ENCODE measurements at places on chromosomes 2 and 18.
A peak's percentile ranks its signal among the peaks of the same experiment; 100 is the strongest.

DNA sequence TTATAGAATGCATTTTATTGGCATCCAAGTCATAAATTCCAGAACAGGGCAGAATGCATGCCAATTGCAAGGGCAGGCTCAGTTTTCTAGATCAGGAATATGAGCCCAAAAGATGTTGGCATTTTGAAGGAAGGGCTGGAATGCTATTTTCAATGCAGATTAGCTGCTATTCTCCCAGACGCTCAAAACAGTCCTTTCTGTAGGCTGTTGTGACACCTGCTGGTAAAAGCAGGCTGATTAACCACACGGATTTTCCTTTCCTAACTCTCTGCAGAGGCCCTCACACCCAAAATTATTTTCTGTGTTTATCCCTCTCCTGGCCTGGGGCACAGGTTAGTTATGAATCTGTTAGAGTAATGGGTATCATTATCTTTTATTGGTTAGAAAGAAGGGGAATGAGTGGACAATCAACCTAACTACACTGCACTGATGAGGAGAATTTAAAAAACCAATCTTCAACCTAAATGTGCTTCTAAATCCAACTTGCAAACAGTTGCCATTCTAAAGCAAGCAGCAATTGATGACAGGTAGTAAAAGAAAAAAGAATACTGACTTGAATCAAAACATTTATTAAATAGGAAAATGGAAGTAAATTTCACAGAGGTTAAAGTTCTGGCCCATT, 94.0 kb downstream of the PLA2R1 start:
- DNase-seq, result peak; percentile 41

GRCh38 chr2:24012521-24013188, 2.8 kb downstream of the MFSD2B start:
- DNase-seq, result no peak

- no peak for DNase-seq
These were observed 402.4 kb upstream of the LRRTM1 start for GRCh38 chr2:80706951-80707350.

DNA sequence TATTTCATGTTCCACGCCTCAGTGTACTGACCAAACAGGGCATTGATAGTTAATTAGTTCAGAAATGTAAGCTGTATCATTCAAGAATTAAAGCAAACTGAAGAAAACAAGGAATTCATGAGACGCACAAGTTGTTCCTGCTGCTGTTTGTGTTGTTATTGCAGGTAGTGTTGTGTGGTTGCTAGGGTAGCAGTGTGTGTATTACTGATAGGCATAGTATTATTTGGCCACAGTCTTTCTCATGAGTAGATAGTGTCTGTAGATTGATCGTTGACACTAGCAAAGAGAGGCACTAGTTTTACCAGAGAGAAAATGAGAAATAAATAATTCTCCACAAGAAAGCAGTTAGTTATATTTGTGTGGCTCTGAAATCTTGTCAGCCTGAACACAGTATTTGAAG, 548.6 kb downstream of the LRP1B start:
- DNase-seq, result no peak

DNA sequence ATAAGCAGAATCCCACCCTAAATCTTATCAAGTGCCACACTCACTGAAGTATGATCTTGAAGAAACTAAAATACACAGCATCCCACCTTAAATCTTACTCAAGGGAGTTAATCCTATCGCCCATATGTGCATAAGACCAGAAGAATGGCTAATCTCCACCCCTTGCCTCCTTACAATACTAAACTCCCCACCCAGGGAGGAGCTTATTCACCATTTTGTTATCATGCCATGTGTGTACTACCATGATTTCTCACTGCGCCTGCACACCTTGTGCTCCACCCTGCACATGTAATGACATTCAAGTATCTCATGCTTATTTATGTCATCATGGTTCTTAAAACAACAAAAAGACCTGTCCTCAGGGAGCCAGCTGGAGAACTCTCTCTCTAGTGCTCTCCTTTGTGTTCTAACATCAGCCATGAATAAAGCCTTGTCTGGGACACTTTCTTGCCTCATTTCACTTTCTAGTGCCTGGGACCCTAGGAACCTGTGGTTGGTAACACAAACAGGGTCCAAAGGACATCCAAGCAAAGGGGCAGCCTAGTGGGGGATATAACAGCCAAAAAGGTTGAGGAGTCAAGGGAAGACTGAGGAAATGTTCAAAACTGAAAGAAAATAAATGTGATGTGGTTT, 87.4 kb downstream of the SLC66A3 start:
- DNase-seq, result no peak

- DNase-seq, result no peak
These were observed 40.2 kb downstream of the HDAC4 start for GRCh38 chr2:239360421-239361310.

GRCh38 chr2:241218131-241219029, 29.9 kb downstream of the ANO7 start:
- DNase-seq, result peak; percentile 57

GRCh38 chr2:64192125-64192479, 47.9 kb upstream of the PELI1 start:
- DNase-seq, result no peak

GRCh38 chr2:66694087-66694860, 259.3 kb downstream of the MEIS1 start:
- no peak for DNase-seq

DNA sequence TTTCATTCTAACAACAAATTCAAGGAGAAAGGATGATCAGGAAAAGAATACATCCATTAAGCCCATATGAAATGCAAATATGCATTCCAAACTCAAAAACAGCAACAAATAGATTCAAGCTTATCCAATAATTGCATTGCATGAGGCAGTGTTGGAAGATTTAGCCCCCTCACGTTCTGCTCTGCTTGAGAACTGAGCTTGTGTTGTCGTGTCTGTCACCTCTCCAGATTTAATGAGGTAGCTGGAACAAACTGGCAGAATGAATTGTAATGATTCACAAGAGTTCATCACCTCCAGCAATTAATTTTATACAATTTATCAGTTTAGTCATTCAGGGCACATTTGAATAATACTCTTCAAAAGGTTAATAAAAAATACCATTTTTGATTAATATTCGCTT, 54.8 kb downstream of the AP1S3 start:
- no peak for DNase-seq

GRCh38 chr2:74029714-74030397, 45.1 kb downstream of the TET3 start:
- no peak for DNase-seq

DNA sequence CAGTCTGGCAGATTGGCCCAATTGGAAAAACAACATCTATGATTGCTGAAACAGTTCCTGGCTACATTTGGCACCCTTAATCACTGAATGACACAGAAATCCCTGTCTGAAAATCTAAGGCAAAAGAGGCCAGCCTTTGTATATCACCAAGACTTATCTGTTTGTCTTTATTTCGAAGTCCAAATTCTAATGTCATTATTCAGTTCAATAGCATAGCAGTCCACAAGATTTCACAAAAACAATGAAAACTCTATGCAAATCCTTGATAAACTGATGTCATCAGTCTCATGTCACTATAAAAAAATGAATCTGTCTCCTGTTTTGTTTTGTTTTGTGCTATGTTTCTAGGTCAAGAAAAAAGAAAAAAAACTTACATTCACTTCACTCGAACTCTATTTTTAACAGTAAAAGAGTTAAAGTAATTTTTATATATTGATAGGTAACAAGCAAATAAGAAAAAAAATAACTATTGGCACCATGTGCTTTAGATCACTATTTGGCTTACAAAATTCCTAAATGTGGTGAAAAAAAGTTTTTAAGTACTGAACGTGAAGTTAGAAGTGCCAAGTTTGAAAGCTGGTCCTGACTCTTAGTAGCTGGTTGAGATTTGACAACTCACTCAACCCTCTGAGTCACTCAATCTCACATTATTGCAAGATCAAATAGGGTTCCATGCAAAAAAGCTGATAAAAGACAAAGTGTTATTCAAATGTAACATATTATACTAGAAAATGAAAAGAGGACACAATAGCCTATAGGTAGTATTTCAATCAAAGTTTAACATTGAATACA, 359.3 kb downstream of the IRS1 start:
- no peak for DNase-seq

- DNase-seq, result no peak
These were observed 249.3 kb upstream of the FSHR start for GRCh38 chr2:49403637-49404036.

DNA sequence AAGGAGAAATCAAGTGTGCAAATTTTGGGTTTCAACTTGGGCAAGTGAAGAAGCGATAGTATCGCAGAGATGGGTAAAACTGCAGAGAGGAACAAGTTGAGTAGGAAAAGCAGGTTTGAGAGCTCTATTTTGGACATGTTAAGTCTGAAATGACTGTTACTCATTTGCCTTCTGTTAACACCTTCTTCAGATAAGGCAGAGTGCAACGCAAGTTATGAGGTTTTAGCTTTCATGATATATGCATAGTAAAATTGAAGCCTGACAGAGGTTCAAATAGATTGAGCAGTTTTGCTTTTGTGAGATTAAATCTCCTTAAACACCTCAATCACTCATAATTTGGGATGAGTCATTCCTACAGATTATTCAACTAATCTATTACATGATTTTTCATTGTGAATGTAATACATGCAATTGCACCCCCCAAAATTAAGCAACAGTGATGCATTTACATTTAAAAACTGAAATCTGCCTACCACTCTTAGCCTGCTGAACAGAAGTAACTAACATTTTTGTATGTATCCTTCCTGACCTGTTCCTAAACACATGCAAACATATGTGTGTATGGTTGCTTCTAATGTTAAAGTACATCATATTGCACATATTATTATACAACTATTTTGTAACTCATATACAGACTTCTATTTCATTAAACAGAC, 575.4 kb downstream of the ARHGAP15 start:
- no peak for DNase-seq

DNA sequence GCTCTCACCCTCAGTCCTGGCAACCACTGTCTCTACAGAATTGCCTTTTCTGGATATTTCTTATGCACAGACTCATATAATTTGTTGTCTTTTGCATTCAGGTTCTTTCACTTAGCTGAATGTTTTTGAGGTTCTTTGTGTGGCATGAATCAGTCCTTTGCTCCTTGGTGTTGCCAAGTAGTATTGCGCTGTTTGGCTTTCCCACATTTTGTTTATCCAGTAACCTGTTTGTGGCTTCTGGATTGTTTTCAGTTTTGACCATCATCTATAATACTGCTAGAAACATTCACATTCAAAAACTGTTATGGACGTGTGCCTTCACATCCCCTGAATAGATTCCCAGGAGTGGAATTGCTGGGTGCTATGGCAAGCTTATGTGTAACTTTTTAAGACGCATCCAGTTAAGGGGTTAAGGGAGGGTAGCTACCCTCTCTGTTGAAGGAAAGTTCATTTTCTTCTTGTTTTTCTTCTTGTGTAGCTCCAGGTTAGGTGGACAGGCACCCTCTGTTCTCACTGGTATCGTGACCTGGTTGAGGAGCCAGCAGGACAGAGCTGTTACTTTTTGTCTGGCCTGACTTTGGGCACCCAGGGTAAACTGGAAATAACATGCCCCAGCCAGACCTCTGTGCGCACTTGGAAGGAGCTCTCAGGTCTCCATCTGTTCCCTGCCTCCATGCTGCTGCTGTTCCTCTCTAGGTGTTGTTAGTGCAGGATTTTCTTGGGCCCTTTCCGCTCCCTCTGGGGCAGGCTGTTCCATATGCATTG, 29.6 kb downstream of the ARHGAP25 start:
- DNase-seq, result no peak

GRCh38 chr2:150159300-150159699, 328.2 kb downstream of the RND3 start:
- no peak for DNase-seq

DNA sequence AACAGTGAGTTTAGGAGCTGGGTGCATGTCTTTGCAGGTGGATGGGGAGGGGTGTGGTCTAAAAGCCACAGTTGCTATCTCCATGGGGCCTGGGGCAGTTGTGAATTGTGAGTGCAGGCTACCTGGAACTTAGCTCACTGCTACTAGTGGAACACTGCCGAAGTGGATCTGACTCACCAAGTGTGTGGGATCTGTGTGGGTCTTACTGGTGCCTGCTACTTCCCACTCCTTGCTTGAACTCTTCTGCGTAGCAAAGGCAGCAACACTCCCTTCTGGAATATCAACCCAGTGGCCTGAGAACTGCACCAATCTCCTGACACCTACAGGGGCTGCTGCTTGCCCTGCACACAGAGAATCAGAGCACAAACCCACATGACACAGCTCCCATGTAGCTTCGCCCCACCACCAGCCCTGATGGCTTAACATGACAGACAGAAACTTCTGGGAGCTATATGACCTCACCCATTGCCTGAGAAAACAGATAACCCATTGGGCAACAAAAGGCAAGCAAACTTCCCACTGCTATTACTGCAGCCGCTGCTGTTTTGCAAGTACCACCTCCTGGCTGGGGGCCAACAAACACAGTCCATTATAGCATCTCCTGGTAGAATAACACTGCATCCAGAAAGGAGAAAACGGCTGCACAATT, 455.1 kb upstream of the DDX18 start:
- no peak for DNase-seq

DNA sequence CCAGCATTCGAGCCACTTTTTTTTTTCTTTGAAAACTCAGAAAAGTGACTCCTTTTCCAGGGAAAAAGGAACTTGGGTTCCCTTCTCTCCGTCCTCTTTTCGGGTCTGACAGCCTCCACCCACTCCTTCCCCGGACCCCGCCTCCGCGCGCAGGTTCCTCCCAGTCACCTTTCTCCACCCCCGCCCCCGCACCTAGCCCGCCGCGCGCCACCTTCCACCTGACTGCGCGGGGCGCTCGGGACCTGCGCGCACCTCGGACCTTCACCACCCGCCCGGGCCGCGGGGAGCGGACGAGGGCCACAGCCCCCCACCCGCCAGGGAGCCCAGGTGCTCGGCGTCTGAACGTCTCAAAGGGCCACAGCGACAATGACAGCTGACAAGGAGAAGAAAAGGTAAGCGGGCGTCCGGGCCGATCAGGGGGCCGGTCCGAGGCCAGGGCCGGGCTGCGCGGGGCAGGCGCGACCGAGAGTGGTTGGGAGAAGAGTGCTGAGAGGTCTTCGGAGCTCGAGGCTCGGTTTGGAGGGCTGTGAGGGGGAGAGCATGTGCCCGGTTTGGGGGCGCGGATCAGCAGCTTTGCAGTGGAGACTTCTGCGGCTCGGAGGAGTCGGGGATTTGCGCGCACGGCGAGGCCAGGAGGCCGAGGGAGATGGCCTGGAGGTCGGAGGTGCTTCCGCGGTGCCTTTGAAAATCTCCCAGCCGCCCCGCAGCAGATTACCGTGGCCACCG, 502 bp downstream of the EPAS1 start:
- peak; percentile 74 for DNase-seq

GRCh38 chr2:18540872-18541271, 19.6 kb downstream of the RDH14 start:
- DNase-seq, result no peak

All from A549 (cell line).